ENCODE measurements at places on chromosomes 5 and 9.

- DNase-seq = no peak
Observed at GRCh38 chr5:179158556-179158955, 98.4 kb downstream of the ZNF354C start.

- no peak for DNase-seq
Observed at GRCh38 chr9:70493029-70493428, 78.6 kb upstream of the KLF9 start.

DNA sequence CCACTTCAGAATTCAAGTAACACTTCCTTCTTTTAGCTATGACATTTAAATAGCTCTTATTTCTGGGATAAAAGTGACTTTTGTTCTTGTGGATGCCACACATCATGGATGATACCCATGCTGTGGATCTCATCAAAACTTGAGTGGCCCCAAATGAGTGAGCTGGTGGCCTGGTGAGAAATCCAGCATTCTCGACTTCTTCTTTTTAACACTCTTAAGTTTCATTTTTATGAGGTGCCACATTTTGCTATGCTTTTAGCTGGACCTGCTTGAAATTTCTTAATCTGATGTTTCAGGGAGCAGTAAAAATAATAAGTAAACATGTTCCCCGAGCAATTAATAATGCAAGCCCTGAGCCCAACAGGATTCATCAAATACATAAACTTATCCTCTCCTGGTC, 384.8 kb upstream of the MEF2C start:
- DNase-seq = no peak

GRCh38 chr5:67204821-67205220, 8.2 kb upstream of the CD180 start:
- DNase-seq = no peak

DNA sequence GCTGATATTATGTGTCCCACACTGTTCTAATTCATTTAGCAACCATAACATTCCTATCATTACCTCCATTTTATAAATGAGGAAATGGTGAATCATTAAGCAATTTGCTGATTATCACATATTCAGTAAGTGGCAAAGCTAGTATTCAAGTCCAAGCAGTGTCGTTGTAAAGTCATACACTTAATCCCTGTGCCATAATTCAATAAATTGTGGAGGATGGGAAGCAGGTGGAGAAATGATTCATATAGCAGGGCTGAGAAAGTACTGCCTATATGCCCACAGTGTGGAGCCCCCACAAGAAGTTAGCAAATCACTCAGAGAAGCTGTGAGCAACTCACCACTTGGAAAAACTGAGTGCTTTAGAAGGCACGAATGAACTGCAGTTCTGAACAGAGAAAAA, 691.0 kb downstream of the PTPRD start:
- no peak for DNase-seq

DNA sequence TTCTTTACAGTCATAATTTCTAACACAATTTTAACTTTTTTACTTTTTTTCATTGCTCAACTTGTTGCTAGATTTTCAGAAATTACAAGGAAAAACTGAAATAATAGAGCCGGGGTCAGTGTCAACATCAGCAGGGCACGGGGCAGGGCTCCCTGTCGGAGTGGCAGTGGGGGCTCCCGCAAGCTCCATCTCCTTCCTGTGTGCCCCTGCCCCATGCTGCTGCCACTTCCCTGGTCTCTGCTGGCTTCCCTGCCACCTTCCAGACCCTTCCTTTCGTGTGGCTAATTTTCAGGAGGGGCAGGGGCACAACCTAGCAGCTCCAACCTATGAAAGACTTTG, 1.0 kb upstream of the EXOC3 start:
- no peak for DNase-seq

DNA sequence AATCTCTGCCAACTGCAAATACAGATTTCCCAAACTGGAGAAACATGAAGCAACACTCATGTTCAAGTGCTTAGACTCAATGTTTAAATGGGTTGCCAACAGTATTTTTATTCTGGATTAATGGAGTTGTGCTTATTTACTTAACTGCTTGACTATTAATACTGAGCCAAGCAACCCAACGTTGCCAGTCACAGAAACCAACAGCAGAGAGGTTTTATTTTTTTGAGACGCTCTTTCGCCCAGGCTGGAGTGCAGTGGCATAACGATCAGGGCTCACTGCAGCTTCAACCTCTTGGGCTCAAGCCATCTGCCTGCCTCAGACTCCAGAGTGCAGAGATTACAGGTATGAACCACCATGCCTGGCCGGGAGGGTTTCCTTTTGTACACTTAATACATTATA, 8.5 kb upstream of the TMEM268 start:
- DNase-seq = no peak

DNA sequence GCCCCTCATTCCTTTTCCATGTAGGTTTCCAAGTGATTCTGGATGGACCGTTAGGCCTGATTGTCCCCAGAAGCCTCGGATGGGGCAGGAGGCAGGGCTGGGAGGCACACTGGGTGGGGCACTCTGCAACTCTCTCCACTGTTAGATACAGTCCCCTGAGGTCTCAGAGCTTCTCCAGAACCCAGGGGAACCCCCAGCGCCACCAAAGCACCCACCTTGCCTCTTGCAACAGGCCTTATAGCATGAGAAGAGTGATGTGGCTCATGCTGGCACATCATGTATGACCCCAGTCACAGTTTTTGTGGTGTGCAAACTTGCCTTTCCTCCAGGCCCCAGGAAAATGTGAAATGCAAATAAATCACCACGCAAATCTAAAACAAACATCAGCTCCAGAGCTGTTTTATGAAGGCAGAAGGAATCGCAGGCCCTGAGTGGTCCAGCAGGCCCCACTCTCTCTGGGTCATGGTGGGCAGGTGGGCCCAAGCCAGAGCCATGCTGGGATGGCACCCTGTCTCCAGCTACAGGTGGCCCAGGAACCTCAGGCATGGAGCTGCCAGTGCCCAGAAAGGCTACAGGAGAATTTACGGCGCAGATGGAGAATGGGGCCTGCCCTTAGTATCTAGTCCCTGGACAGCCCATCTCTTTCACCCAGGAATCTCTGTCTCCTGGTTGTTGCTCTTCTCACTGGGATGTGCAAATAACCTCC, 36.3 kb upstream of the CDKN2AIPNL start:
- no peak for DNase-seq

DNA sequence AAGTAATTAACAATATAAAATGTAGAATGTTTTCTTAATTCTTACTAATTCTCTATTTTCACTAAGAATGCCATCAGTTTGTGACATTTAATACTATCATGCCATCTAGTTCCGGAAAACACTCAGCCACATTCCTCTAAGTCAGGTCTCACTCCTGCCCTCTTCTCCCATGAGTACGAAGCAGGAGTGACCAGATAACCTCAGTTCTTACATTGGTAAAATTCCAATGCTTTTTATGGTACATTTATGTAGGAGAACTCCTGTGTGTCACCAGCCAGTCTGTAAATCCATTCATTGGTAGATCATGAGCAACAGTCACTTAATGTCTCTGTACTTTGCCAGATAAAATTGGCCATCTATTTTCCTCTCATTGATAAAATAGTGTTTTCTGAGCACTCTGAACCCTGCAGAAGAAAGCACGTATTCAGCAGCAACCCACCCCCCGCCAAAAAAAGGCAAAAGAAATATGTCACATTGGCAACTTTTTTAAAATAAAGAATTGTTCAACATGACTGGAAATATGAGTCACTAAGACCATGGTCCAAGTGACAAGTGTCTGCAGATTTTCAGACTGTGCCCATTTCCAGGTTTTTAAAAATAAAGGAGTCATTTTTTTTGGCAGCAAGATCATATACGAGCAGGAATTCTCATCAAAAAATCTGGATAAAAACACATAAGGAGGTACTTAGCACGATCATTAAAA, 11.8 kb downstream of the GLIS3 start:
- DNase-seq = no peak

GRCh38 chr5:150778088-150778516, 455 bp upstream of the SMIM3 start:
- no peak for DNase-seq

DNA sequence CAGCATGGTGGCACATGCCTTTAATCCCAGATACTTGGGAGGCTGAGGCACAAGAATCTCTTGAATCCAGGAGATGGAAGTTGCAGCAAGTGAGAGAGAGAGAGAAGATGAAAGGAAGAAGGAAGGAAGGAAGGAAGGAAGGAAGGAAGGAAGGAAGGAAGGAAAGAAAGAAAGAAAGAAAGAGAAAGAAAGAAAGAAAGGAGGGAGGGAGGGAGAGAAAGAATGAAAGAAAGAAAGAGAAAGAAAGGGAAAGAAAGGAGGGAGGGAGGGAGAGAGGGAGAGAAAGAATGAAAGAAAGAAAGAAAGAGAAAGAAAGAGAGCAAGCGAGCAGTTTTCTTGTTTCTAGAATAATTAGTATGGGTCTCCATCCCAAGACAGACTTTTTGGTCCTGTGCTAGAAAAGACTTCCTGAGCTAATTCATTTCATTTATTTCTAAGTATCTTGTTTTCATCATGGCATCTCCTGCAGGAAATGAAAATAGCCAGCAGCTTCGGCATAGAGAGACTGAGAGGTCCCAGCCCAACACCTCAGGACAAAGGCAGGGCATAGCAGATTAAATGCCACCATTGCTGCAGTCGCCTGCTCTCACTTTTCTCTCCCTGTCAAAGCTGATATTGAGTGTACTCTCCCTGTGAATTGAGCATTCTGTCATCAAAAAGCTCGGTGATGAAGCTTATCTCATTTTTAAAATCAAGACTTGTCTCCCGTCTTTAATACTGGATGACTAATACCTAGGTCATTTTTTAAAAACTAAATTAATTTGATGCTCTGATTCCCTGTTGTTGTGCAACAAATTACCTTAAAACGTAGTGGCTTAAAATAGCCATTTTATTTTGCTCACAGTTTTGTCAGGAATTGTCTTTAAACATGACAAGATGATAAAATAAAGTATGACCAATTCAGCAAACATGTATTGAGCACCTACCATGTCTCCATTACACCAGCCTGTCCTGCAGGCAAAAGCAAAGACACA, 91.8 kb upstream of the ADRA1B start:
- no peak for DNase-seq

DNA sequence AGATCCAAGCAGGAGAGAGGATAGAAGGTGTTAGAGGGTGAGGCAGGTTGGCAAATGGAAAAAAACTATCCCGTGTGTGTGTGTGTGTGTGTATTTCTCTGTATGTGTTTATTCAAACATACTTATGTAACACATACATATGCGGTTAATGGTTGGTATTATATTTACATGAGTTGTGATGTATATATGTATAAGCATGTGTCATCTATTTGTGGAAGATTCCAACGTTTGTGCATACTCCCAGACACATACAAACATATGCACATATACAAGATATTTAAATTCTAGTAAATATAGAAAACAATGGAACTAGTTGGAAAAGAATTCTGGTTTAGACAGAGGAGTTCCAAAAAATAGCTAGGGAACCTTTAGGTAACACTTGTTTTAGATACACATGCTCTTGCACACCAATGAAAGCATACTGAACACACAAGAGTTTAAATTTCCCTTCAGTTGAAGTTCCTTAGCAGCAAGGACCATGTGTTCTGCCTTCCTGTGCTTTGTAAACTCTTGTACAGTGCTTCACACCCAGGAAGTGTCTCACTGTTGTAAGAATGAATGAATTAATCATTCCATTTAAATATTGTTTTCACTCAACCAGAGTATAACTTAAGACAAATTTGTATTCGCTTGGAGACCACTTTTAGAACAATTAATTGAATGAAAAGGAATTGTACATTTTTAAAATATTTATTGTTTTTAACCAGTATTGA, 257.8 kb downstream of the FER start:
- no peak for DNase-seq

- DNase-seq = no peak
Observed at GRCh38 chr5:62124266-62124665, 181.7 kb upstream of the KIF2A start.

DNA sequence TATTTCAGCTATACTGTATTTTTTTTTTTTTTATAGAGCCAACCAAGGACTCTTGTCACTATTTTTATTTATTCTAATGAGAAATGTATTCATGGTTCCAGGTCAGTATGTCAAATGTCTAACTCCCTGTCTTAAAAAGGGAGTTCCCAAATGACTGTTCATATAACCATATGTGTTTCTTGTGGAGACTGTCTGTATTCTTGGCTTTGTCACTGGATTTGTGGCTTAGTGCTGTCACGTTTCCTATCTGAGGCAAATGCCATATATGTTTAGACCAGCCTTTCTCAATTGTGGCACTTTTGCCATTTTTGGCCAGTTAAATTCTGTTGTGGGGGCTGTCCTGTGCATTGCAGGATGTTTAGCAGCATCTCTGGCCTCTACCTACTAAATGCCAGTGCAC, 3.1 kb downstream of the GCNT1 start:
- DNase-seq = no peak

DNA sequence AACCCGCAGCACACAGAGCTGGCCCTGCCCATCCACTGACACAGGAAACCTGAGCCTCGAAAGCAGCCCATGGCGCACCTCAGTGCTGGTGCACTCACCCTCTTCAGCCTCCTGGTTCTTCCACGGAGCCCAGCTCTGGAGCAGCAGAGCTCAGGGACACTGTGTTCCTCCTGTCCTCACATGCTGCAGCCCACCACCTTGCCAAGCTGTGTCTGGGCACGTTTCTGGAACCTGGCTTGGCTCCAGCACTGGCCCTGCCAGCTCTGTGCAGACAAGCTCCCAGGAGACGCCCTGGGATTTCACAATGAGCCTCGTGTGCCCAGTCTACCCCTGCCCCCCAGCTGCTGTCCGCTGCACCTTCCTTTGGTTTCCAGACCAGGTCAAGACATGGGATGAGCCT, 119.5 kb downstream of the SYK start:
- DNase-seq = no peak

GRCh38 chr5:37212096-37212495, 37.1 kb downstream of the CPLANE1 start:
- DNase-seq = no peak

DNA sequence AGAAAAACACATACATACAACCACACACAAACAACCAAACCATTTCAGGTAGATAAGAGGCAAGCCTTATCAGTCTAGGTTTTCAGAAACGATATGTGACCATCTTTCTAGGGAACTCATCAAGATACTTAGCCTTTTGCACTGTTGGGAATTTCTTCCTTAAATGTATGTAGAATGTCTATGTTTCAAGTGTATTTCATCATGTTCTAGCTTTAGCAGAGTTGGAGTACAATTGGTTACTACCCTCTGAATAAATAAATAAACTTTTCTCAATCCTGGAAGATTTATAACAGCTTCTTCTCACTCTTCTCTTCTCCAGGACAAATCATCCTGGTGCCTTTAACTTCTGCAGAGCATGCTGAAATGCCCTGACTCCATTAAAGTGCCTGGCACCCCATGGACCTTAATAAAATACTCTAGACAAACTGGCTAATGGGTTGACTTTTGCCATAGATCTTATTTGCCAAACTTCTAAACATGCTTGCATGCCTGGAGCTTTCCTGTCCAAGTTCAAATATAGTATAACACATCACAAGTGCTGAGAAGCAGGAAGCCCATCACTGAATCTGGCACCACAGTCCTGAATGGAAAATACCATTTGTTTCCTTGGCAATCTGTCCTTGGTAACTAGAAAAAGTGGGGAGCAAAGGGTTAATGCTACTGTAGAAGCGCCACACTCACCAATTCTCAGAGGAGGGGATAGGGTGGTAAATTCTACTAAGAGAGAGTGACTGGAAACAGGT, 33.1 kb upstream of the ZNF462 start:
- DNase-seq = no peak

- no peak for DNase-seq
Observed at GRCh38 chr5:168174376-168174775, 117.1 kb upstream of the WWC1 start.

- DNase-seq = no peak
Observed at GRCh38 chr5:77707791-77708190, 68.3 kb downstream of the TBCA start.

- peak; percentile 66 for DNase-seq
Observed at GRCh38 chr9:4604678-4605095, 57.4 kb upstream of the PLPP6 start.

- DNase-seq = no peak
Observed at GRCh38 chr5:40677456-40677855, 2.3 kb upstream of the PTGER4 start.
